ENCODE measurements at places on chromosomes 12 and 14. TPM values are rescaled to one million over a fixed set of nuclear protein-coding genes. Genes with fewer than 3 reads are reported as not detected.

GRCh38 chr12:129071362-129071761 lies 218.1 kb downstream of the GLT1D1 start:
- H3K27me3 ChIP-seq: no peaks in the 10 kb centered on the region
- DNase-seq: no peak
- H3K36me3 ChIP-seq: no peaks in the 10 kb centered on the region
- no peaks in the 10 kb centered on the region for H3K4me1 ChIP-seq
- H3K27ac ChIP-seq: no peak overlapping the region

DNA sequence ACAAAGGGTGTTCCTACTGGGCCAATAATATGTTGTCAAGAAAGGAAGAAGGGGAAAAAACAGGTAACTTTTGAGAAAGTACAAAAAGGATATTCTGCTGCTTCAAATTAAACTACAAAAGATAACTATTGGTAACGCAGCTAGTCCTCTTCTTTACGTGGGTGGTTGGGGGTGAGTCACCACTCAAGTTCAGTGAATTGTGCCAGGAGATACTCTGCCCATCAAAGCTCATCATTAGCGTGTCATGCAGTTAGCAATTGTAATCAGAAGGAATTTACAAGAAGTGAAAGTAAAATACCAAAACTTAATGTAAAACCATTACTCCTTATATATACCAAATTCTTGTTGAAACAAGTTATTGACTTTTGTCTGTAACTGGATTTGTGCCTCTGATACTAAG lies 342.0 kb downstream of the NPAS3 start:
- no peaks in the 10 kb centered on the region for H3K4me1 ChIP-seq
- H3K27me3 ChIP-seq: no peaks in the 10 kb centered on the region
- DNase-seq: no peak
- H3K4me3 ChIP-seq: no peak overlapping the region

- H3K36me3 ChIP-seq: no peaks in the 10 kb centered on the region
- DNase-seq: no peak
- H3K27ac ChIP-seq: no peak overlapping the region
- H3K4me3 ChIP-seq: no peak overlapping the region
- H3K27me3 ChIP-seq: no peaks in the 10 kb centered on the region
These were observed 46.0 kb downstream of the KCNK10 start for GRCh38 chr14:88276923-88277596.

DNA sequence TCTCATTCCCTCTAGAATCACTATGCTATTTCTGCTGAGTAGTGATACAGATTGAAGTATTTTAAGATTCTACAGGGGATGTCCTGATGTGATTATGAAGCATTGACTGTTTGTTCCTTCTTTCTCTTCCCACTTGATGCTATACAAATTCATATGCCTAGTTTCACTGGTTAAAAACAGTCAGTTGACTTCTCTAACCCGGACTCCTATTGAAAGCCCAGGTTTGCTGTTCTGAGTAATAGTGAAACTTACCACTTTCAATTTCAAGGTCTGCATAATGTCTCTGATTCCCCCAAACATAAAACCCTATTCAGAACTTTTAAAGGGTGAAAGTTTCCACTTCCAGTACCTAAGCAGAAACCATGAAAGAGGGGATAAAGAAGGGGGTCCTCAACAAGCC lies 117.7 kb upstream of the RPL10L start:
- DNase-seq: no peak
- no peak overlapping the region for H3K4me3 ChIP-seq
- no peak overlapping the region for H3K27ac ChIP-seq
- no peaks in the 10 kb centered on the region for H3K36me3 ChIP-seq
- H3K4me1 ChIP-seq: no peaks in the 10 kb centered on the region
- no peaks in the 10 kb centered on the region for H3K27me3 ChIP-seq

DNA sequence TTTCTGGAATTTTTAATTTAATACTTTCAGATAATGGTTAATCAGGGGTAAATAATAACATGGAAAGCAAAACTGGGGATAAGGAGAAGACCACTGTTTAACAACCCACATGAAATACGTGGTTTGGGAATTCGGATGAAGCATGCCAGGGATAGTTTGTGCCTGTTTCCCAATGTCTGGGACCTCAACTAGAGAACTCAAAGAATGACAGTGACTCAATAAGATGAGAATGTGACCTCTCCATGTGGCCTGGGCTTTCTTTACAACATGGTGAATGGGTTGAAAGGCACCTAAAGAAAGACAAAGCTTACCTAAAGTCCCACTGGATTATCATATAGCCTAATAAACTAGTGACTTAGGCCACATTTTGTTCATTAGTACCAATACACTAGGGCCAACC lies 460.3 kb upstream of the LRFN5 start:
- H3K4me1 ChIP-seq: no peaks in the 10 kb centered on the region
- DNase-seq: no peak
- no peak overlapping the region for H3K27ac ChIP-seq
- no peaks in the 10 kb centered on the region for H3K27me3 ChIP-seq
- no peaks in the 10 kb centered on the region for H3K36me3 ChIP-seq

GRCh38 chr12:52038447-52038846 lies 12.8 kb upstream of the NR4A1 start:
- H3K4me3 ChIP-seq: no peak overlapping the region
- no peaks in the 10 kb centered on the region for H3K27me3 ChIP-seq
- H3K4me1 ChIP-seq: peaks cover 19% of the 10 kb centered on the region
- peaks cover 15% of the 10 kb centered on the region for H3K36me3 ChIP-seq
- no peak overlapping the region for H3K27ac ChIP-seq

DNA sequence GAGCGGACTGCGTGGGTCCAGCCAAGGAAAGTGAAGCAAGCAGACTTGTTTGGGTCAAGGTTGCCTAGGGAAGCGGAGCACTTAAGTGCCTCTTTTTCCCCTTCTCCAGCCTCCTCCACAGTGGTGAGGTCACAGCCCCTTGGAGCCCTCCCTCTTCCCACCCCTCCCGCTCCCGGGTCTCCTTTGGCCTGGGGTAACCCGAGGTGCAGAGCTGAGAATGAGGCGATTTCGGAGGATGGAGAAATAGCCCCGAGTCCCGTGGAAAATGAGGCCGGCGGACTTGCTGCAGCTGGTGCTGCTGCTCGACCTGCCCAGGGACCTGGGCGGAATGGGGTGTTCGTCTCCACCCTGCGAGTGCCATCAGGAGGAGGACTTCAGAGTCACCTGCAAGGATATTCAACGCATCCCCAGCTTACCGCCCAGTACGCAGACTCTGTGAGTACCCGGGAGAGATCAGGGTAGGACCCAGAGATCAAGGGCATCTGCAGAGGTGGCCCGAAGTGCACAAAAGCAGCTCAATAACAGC lies at the start of gene TSHR:
Gene TSHR (plus strand): TSS at position 206 of the 526 bp plus-strand sequence. CDS start 60 bp downstream, at position 266.
- H3K27ac ChIP-seq: no peak within 1 kb of the TSS
- H3K4me3 ChIP-seq: peak within 1 kb of the TSS; percentile 30
- H3K27me3 ChIP-seq: no peaks in the 10 kb centered on the region
- H3K4me1 ChIP-seq: 0 out of 2 replicates have a peak, but pooled peaks cover 3% of the 10 kb centered on the region
- no peak for DNase-seq
- no peaks in the 10 kb centered on the region for H3K36me3 ChIP-seq

GRCh38 chr12:58455136-58455535 lies 465.2 kb downstream of the LRIG3 start:
- H3K4me1 ChIP-seq: no peaks in the 10 kb centered on the region
- DNase-seq: no peak
- no peaks in the 10 kb centered on the region for H3K27me3 ChIP-seq
- no peaks in the 10 kb centered on the region for H3K36me3 ChIP-seq
- H3K4me3 ChIP-seq: no peak overlapping the region

DNA sequence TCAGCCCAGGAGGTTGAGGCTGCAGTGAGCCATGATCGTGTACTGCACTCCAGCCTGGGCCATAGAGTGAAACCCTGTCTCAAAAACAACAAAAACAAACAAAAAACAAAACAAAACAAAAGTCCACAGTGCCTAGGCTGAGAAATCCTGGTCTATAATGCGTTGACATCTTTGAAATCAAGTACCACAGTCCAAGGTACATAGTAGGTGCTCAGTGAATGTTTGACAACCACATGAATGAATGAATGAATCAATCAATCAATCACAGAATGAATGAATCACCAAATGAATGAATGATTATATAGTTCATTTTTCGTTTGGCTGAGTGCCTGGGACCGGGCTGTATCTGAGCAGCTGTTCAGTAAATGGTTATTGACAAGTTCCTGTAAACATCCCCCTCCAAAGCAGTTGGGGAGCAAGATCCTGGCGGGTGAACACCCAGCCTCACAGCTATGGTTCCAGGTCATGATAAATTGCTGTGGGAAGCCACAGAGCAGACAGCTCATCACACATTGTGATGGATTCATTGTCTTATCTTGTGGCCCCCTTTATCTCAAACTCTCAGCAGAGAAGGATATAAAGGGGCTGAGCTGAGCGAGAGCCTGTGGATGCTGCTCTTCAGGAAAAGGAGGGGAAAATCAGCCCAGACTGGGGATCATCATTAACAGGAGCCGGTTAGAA lies 30.4 kb upstream of the IFT81 start:
- no peak overlapping the region for H3K27ac ChIP-seq
- DNase-seq: no peak
- no peaks in the 10 kb centered on the region for H3K36me3 ChIP-seq
- no peaks in the 10 kb centered on the region for H3K4me1 ChIP-seq
- no peak overlapping the region for H3K4me3 ChIP-seq
- H3K27me3 ChIP-seq: no peaks in the 10 kb centered on the region

DNA sequence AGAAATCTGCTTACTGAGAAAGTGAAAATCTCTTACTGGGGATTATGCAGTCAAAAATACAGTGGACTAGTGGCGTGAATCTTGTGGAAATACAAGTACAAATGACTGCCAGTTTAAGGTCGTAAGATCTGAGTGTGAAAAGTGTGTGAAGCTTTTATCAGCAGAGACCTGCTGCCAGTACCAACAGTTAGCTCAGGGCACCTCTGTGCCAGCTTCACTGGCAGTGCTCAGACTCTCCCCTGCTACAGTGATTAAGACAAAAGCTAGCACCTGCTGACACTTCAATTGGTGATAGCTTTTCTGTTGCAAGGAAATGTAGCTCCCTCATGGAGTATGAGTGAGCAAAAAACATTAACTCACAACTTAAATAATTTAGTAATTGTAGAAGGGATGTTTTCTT lies 185.1 kb downstream of the ANO6 start:
- no peak overlapping the region for H3K4me3 ChIP-seq
- no peak for DNase-seq
- H3K27ac ChIP-seq: no peak overlapping the region

DNA sequence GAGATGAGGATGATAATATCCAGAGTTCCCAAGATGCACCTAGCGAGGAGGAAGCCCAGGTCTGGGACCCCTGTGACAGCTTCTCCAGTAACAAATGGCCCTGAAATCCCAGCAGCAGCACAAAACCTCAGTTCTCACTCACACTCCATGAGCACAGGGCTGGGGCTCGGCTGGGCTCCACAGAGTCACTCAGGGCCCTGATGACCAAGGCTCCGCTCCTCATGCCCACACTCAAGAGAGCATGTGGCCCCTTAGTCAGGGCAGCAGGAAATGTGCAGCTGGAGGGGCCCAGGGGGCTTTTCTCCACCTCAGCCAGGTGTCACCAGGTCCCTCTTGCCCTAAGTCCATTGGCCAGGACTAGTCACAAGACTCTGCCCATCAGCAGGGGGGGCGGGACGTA lies 242.7 kb upstream of the SFSWAP start:
- no peak for DNase-seq
- no peaks in the 10 kb centered on the region for H3K4me1 ChIP-seq
- no peaks in the 10 kb centered on the region for H3K36me3 ChIP-seq
- H3K4me3 ChIP-seq: no peak overlapping the region
- no peak overlapping the region for H3K27ac ChIP-seq

GRCh38 chr12:53268630-53269562 lies 797 bp downstream of the ESPL1 start:
- H3K4me3 ChIP-seq: peak overlapping the region; percentile 75

DNA sequence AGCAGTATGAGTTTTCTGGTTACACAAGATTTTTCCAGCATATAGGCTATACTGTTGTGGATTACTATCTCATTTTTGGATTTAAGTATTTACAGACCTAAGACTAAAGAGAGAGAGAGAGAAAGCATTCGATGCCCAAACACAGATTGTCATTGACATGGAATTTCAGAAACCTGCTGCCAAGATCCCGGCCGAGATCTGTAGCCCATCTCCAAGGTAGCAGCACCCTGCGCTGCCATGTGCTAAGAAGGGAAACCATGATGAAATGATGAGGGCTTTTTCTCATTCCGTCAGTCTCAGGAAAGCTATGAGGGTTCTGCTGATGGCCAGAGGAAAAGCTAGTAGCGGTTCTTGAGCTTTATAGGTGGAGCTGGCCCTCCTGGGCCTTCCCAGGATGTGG lies 135.6 kb upstream of the EVL start:
- peaks cover 18% of the 10 kb centered on the region for H3K36me3 ChIP-seq
- H3K27ac ChIP-seq: no peak overlapping the region
- H3K4me1 ChIP-seq: no peaks in the 10 kb centered on the region
- no peak overlapping the region for H3K4me3 ChIP-seq
- no peaks in the 10 kb centered on the region for H3K27me3 ChIP-seq

GRCh38 chr14:72903716-72904115 lies 9.8 kb upstream of the DPF3 start:
- H3K4me1 ChIP-seq: peaks cover 28% of the 10 kb centered on the region
- H3K27me3 ChIP-seq: no peaks in the 10 kb centered on the region
- no peak for DNase-seq
- no peaks in the 10 kb centered on the region for H3K36me3 ChIP-seq
- H3K27ac ChIP-seq: no peak overlapping the region

- no peaks in the 10 kb centered on the region for H3K4me1 ChIP-seq
- no peak overlapping the region for H3K4me3 ChIP-seq
- no peaks in the 10 kb centered on the region for H3K27me3 ChIP-seq
- H3K36me3 ChIP-seq: no peaks in the 10 kb centered on the region
- H3K27ac ChIP-seq: no peak overlapping the region
These were observed 278.3 kb downstream of the ADGRD1 start for GRCh38 chr12:131232036-131232435.

GRCh38 chr14:75046899-75047298 lies 4.4 kb downstream of the MLH3 start:
- no peaks in the 10 kb centered on the region for H3K27me3 ChIP-seq
- H3K27ac ChIP-seq: no peak overlapping the region
- peaks cover 35% of the 10 kb centered on the region for H3K36me3 ChIP-seq
- H3K4me3 ChIP-seq: no peak overlapping the region
- DNase-seq: no peak

- no peak overlapping the region for H3K4me3 ChIP-seq
- no peak overlapping the region for H3K27ac ChIP-seq
- peaks cover 7% of the 10 kb centered on the region for H3K4me1 ChIP-seq
- no peaks in the 10 kb centered on the region for H3K27me3 ChIP-seq
These were observed 544.5 kb upstream of the ATP2B1 start for GRCh38 chr12:90253136-90253535.

GRCh38 chr14:99686557-99687283 lies 2.6 kb downstream of the CYP46A1 start:
- H3K4me1 ChIP-seq: peaks cover 14% of the 10 kb centered on the region
- H3K36me3 ChIP-seq: no peaks in the 10 kb centered on the region
- no peak overlapping the region for H3K27ac ChIP-seq

DPY19L2 gene
- 7.0 TPM for total RNA-seq

BEST3 gene
- total RNA-seq: not detected

TBC1D30 gene
- not detected for total RNA-seq

SPSB2 gene
- total RNA-seq: 14.1 TPM

ZBTB1 gene
- 49.9 TPM for total RNA-seq

PLA2G1B gene
- total RNA-seq: not detected

LAG3 gene
- 0.13 TPM for total RNA-seq

PRKD1 gene
- 3.6 TPM for total RNA-seq
